Fibroblast of the aortic adventitia (primary cell): ENCODE measurements at places on chromosomes 12 and 14.

DNA sequence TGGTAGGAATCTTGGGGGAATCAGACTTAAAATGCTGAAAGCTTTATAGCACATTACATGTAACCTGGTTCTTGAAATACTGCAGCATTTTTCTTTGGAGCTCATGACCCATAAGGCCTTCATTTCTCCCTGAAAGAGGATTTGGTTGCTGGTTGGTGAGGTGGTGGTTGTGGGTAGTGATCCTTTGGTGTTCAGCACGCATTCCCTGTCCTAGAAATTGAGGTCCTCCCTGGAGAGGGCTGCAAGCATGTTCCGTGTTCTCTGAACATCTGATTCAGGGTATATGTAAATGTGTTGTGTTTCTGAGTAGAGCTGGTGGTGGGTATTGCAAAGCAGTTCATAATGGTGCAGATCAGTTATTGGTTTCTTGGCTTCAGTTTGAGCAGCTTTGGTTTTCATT is 2.0 kb downstream of the SCN8A start:
- no peak for DNase-seq

- DNase-seq, result no peak
Observed at GRCh38 chr12:110198386-110198785, 74.2 kb downstream of the IFT81 start.

DNA sequence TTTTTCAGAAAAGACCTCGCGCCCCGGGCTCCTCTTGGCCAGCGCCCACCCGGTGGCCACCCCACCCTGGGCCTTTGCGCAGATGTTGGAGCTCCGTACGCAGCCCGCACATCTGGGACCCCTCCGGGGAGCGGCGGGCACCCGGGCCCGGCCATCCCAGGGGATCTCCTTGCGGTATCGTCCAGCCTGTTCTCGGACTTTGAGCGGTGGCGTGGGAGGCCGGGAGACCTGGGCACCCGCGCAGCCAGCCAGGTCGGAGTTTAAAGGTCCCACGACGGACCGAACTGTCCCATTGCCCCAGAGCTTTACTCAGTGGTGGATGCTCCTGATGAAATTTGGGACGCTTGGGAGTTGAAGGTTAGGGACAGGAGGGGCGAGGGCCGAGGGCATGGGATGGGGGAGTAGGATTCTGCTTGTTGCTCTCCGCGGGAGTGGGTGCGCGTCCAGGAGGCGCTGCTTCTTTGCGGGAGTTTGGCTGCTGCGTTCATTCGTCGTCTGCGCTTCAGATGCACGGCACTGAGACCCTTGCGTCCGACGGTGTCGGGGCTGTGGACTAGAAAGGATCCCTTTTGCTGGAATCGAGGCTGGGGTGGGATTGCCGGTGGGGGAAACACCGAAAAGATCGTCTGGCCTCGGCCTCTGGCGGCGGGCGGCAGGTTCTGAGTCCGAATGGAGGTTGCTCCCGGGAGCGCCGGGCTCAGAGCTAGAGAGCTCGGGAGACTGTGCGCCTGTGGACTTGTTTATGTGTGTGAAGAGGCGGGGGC is 1.4 kb downstream of the NTF3 start:
- DNase-seq, result no peak

- peak; percentile 78 for DNase-seq
Observed at GRCh38 chr14:91244501-91244901, at the start of gene GPR68. Gene GPR68 (minus strand): TSS chr14:91244704. CDS start chr14:91235050, 9,654 bp downstream.

DNA sequence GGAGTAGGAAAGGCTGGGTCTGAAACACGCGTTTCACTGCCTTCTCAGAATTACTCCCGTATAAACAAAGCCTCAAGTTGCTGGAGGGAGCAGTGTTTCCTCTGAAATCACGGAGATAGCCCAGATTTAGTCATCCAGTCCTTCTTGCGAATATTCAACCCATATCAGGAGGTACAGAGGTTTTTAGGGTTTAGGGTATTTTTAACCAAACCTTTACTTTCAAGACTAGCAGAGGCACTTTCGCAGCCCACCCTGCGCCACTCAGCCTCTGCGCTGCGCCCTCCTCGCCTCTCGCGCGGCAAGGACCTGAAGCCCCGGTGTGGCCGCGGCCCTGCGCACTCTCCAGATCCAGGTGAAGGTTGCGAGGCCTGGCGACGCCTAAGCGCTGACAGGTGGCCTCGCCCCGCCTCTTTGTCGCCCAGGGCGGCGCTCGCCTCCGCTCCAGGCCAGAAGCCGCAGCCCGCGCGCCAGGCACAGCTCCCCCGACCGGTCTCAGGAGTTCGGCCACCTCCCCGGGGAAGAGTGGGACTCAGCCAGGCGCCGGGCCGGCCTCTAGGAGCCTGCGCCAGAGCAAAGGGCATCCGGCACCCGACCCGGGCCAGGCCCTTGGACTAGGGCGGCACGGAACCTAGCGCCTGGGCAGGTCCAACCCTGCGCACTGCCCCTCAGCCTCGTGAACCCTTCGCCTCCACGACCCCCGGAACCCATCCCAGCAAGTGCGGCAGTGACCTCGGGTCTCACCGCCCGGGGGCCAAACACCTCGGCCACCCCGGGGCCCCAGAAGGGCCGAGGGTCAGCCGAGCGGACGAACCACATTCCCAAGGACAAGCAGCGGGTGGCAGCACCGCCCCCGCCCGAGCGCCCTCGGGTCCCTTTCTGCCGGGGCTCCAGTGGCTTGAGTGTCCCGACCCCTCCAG is 1.8 kb upstream of the SAMD4A start:
- peak; percentile 85 for DNase-seq

DNA sequence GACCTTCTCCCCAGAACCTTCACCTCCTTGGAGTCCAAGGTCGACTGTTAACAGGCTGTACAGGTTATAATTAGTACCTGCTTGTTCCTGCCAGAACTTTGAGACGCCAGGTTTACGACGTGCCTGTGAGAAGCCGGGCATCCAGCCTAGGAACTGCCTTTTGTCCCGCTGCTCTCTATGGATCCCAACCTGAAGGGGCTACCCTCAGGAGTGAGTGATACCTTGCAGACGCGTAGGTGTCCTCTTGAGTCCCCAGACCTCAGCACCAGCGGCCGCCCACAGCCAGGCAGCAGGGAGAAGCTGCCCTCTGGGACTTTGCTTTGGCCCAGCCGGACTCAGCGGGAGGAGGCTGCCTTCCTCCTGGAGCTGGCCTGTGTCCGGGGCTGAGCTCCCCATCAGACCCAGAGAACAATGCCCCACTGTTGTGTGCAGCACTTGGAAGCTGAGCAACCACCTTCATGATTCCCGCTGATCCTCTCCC is 16.2 kb downstream of the SYNE3 start:
- DNase-seq, result no peak

DNA sequence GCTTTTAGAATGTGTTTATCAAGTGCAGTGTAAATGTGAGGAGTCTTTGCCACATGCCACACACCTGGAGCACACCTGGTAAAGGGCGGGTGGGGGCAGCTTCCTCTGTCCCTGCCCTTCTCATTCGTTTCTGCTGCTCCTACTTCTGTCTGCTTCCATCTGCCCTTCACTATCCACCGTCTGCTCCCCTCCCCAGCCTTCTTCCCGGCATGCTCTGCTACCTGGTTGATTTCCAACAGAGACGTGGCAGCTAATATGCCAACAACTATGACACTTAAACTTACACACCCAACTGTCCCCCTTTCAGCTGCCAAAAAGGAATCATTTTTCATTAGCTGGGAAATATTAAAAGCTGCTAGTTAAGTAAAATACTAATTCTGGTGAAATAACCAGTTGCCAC is 9.1 kb upstream of the CARMIL3 start:
- DNase-seq, result peak; percentile 9

DNA sequence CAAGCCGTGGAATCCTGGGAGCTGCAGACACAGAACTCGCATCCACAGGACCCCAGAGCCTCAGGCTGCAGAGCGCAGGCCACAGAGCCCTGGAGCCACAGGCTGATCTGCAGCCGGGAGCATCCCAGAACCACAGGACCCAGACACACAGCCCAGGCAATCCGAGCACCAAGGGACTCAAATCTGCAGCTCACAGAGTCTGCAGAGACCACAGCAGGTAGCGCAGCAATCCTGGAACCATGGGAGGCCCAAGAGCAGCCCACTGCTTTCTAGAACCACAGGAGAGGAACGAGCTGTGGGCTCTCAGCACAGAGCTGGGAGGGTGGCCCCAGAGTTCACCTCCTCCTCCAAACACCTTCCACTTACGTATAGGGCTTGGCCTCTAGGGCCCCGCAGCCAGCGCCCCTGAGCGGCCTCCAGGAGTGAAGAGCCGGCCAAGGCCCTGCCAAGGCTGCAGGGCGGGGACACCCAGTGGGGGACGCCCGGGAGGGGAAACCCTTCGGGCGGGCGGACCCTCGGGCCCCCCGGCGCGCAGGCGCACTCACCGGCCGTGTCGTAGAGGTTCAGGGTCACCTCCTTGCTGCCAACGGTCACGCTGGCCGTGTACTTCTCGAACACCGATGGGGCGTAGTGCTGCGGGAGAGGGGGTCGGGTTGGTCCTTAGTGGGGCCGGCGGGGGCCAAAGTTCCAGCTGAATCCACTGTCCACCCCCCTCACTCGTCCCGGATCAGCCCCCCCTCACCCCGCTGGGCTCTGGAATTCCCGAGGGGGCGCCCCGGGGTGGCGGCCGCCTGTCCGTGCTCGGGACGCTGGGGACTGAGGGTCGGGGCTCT is 665 bp downstream of the RHOF start:
- DNase-seq, result no peak

- no peak for DNase-seq
Observed at GRCh38 chr14:36509069-36509917, 10.7 kb downstream of the NKX2-1 start.

GRCh38 chr12:30610718-30611117 is 85.0 kb downstream of the IPO8 start:
- DNase-seq, result no peak

DNA sequence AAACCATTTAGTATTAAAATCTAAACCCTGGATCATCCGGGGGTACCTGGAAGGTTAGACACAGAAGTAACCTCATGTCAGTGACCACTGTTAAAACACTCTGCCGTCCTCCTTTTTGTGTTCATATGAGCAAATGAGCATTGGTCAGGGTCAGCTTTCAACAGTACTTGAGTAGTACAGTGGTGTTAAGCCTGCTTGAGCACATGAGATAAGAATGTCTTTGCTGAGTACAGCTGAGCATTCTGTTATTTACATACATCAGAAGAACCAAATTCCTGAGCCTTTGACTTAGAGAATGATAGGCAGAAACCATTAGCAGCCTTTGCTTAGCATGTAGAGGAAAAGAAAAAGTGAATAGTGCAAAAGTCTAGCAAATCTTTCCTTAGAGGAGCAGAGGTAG is 38.6 kb upstream of the LRTM2 start:
- peak; percentile 21 for DNase-seq

DNA sequence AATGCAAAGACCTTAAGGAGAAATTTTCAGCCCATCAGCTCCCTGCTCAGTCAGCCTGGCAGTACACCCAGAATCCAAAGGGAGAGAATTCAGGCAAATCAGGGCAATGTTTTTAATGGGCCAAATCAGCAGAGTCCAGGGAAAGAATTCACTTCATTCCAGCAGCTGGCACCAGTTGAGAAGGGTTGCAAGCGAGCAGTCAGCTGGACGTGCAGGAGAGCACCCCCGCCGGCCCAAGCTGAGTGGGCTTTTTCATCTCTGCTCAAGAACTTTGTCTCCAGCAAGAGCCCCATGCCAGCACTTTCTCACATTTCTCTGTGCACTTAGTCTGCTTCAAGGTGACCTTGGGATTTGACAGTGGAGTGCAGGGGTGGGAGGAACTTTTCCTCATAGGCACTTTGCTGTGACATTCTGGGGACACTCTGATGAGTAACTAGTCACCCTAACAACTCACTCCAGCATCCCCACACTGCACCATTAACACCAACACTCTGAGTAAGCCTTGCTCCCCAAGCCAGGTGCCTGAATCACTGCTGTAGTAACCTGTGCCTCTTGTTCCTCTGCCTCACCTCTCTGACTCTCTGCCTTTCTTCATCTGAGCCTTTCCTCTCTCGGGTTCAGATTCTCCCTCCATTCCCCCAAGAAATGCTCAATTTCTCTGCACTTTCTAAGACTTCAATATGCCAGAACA is 2.2 kb downstream of the ENDOU start:
- no peak for DNase-seq

GRCh38 chr14:95255487-95255886 is 64.2 kb downstream of the CLMN start:
- peak; percentile 32 for DNase-seq
